NCI-H524 (cell line): ENCODE measurements at places on chromosomes 3 and 15.

GRCh38 chr3:174333640-174334039, 525.5 kb upstream of the NAALADL2 start:
- DNase-seq = peak; percentile 43

DNA sequence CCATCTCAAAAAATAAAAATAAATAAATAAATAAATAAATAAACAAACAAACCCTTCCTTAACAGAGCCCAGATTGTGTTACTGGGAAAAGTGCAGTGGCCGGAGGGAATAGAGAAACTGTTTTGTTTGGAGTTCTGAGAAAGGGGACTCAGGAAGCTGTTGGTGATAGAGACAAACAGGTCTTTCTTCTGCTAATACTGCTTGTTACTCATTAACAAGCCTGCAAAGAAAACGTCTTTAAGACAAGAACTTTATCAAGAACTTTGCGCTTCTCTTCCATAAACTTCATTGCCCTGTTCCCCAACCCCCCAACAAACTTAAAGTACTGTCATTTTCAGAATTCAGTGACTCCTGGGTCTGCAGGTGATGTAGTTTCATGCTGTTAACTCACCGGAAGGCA, 68.8 kb upstream of the GSK3B start:
- DNase-seq = no peak

DNA sequence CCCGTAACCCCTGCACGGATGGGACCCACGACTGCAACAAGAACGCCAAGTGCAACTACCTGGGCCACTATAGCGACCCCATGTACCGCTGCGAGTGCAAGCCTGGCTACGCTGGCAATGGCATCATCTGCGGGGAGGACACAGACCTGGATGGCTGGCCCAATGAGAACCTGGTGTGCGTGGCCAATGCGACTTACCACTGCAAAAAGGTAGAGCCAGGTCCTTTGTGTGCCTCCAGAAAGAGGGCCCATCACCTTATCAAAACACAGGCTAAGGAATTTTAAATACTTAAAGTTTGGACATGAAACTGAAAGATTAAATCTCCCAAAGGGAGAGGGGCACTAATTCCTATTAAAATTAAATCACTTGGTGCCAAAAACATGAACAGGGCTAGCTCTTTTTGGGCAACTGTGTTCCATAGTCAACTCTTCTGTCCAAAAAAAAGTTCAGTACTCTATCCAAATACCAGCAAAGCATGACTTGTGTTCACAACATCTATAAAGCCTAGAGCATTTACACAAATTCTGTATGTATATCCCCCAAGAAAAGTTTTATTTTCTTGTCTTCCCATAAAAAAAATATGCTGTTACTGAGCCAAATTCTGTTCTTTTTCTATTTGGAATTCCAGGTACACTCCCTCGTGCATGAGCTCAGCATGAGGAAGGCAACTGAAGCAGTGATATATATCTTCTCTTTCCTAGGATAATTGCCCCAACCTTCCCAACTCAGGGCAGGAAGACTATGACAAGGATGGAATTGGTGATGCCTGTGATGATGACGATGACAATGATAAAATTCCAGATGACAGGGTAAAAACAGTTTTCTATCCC, 9.2 kb downstream of the THBS1 start:
- no peak for DNase-seq

DNA sequence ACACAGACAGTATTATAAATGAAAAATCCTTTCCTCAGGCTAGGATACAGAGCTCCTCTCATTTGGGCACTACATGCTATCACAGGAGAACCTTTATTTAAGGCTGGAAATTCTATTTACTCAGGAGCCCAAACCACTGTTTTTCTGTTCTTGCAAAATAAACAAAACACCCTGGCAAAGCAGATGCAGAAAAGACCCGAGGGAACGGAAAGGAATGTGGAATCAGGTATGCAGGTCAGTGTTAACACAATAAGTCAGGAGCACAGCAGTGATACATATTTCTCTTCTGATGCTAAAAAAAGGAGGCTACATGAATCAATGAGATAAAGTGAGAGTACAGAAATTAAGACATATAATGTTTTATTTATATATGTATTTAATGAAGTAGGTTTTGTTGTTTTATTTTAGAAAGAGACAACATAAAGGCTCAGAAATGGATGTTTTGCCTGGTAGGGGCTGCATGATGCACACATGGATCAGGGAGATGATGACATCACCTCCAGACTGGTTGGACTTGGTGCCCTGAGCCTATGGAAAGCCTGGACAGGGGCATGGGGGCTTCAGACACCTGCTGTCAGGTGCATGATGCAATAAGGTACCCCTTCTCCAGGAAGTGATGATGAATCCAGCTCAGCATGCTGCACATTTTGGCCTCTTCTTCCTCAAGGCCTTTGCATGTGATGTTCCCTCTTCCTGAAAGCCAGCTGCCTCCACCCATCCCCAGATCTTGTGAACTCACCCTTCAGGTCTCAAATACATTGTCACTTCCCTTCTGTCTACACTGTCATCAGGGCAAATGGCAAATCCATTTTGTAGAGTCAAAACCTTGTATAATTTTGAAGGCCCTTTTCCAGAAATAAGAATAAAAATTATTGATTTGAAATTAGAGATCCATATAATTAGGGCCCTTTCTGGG, 19.1 kb upstream of the RBP1 start:
- no peak for DNase-seq

- no peak for DNase-seq
Measured at GRCh38 chr3:123116116-123116515, 49.3 kb downstream of the PDIA5 start.
